ENCODE measurements at places on chromosomes 12 and 14.

DNA sequence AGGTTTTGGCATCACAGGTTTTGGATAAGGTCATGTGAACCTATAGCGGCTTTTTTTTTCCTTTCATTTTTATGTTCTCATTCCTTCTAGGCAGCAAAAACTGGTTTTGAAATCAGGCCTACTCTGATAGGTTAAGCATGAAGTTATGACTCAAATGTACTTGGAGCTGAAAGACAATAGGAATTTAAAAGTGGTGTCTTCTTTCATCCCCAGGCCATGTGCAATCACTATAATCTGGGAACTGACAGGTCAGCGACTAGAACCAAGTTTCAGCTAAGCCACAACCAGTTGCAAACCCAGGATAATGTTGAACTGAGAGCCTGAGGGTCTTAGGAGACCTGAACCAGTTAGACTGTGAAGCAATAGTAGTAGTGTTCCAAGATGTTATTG lies 74.3 kb downstream of the ANO6 start:
- DNase-seq = peak; percentile 85

DNA sequence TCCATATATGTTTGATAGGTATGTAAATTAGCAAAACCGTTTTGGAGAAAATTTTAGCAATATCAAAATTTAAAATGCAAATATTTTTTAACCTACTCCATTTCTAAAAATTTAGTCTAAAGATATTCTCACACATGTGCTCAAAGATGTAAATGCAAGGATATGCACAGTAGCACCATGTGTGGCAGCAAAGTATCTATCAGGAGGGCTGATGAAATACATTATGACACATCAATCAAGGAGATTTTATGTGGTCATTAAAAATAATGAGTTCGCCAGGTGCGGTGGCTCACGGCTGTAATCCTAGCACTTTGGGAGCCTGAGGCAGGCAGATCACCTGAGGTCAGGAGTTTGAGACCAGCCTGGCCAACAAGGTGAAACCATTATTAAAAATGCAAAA lies 8.0 kb upstream of the C1R start:
- DNase-seq = no peak

- DNase-seq = no peak
Observed at GRCh38 chr14:67440513-67440912, 28.5 kb upstream of the PLEK2 start.

GRCh38 chr14:25006961-25007795 lies 42.8 kb downstream of the STXBP6 start:
- peak; percentile 46 for DNase-seq

DNA sequence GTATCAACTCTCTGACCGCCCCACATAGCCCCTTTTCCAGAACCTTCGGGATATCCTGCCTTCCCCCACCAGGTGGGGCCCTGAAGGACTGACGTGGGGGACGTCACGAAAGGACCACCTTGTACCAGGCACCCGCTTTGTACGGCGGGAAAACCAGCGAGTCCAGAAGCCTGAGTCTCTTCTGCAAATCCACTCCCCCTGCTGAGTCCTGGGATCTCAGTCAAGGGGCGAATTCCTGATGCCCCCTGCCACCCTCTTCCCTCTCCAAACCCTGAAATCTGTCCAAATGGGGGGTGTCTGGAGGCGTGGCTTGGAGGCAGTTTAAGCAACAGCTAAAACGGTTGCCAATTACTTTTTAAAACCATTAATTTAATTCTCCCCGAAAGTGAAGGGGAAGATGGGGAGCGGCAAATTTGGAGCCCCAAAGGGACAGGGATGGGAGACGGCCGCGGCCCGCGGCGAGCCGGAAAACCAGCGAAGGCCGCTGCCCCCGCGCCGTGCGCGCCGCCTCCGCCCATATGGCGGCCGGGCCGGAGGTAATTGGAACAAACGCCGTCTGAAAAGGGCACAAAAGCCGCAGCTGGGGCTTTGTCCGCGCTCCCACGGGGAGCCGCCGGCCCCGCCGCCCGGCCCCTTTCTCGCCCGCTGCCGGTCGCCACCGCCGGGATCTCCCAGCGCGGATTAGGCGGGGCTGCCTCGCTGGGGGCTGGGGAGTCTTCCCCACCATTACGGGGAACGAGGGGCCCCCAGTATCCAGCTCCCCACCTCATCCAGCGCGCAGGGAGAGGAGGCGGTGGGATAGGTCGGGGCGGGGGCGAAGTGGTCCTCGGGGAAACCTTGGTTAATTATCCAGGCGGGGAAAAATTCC lies 6.6 kb downstream of the LHX5 start:
- no peak for DNase-seq

GRCh38 chr12:29133680-29134079 lies 15.4 kb upstream of the FAR2 start:
- DNase-seq = no peak

DNA sequence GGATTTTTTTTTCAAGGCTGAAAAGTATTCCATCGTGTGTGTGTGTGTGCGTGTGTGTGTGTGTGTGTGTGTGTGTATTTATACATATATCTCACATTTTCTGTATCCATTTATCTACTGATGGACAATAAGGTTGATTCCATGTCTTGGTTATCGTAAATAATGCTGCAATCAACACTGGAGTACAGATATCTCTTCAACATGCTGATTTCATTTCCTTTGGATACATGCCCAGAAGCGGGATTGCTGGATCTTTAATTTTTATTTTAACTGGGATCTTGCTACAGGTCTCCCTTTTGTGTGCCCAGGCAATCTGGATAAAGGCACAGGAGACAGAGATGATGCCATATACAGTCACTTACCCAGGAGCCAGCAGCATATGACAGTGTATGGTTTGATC lies 338.1 kb downstream of the SOX5 start:
- DNase-seq = no peak

- DNase-seq = peak; percentile 73
Observed at GRCh38 chr12:6069437-6070093, 54.9 kb downstream of the VWF start.

DNA sequence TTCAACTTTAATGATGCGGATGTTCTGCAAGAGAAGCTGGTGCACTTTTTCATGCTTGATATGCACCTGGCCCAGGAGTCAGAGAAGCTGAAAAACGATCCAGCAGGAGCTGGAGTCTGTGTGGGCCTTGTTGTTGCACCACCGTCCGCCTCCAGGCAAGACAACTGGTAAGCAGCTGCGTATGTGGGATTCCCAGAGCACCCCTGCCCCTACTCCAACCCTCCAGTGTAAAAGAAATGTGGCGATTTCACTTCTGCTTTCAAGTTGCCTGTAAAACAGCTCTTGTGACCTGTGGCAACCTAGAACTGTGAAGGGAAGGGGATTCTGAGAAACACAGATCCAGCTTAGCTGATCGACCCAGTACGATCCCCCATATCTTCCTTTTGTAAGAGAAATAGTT lies 154.1 kb upstream of the PELI2 start:
- no peak for DNase-seq

- DNase-seq = no peak
Observed at GRCh38 chr12:31031951-31032335, 41.7 kb upstream of the DDX11 start.

- peak; percentile 41 for DNase-seq
Observed at GRCh38 chr12:106956048-106956578, 406 bp downstream of the TMEM263 start.

DNA sequence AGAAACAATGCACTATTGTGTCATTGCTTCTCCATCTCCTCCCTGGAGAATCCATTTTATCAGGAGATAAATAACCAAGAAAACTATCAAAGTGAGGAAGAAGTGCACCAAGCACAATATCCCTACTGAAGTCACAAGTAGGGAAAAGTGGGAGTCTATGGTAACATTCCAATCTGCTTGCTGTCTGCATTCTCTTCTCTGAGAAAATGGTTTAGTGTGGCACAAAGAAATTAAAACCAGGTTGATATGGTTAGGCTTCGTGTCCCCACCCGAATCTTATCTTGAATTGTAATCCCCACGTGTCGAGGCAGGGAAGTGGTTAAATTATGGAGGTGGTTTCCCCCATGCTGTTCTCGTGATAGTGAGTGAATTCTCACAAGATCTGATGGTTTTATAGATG lies 209.7 kb downstream of the PRKD1 start:
- no peak for DNase-seq

GRCh38 chr14:20413744-20414082 lies 412 bp upstream of the TEP1 start:
- DNase-seq = peak; percentile 9

- DNase-seq = no peak
Observed at GRCh38 chr14:96748362-96748761, 48.8 kb upstream of the VRK1 start.

- DNase-seq = no peak
Observed at GRCh38 chr12:21907948-21908837, 33.0 kb downstream of the ABCC9 start.

DNA sequence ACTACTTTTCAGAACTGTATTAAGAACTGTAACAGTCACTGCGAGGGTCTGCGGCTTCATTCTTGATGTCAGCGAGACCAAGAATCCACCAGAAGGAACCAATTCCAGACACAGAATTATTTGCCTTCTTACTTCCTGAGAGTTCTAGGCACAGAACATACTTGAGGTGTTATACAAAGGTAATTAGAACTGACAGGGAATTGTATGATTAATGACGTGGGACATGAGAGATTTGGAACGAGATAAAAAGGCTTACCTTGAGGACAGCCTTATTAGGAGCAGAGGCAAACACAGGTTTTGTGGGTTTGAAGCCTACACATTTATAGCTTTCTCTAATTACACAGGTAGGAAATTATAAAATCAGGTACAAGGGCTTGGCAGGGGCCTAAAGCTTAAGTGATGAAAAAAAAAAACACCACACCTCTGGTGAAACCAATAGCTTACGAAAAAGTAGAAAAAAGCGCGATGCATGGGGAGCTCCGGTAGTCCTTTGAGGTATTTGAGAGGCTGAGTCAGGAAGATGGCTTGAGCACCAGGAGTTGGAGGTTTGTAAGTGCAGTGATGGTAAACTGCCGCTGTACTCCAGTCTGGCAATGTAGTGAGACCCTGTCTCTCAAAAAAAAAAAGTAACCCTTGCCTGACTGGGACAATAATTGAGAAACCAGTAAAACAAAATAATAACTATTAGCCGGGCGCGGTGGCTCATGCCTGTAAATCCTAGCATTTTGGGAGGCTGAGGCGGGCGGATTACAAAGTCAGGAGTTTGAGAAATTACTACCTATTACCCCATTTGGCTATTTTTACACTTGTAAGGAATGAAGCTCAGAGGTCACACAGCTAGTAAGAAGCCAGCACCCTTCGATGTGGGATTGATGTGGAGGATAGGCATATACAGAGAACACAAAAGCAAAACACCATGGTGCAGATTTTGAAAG lies 795 bp upstream of the ACOT2 start:
- DNase-seq = no peak

GRCh38 chr12:121284551-121285390 lies 11.7 kb downstream of the CAMKK2 start:
- no peak for DNase-seq

DNA sequence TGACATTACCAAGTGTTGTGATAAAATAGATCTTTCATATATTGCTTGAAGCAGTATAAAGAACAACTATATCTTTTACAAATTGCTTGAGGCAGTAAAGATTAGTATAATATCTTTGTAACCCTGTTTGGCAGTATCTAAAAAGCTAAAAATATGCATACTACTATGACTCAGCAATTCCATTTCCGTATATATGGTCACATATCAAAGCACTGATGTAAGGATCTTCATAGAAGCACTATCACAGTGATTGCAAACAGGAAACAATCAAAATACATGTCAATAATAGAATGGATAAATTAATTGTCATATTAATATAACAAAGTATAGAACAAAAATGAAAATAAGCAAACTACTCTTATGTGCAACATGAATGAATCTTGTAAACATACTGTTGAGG lies 158.4 kb upstream of the IGF1 start:
- DNase-seq = no peak

- no peak for DNase-seq
Observed at GRCh38 chr12:1534748-1535147, 59.6 kb downstream of the FBXL14 start.

DNA sequence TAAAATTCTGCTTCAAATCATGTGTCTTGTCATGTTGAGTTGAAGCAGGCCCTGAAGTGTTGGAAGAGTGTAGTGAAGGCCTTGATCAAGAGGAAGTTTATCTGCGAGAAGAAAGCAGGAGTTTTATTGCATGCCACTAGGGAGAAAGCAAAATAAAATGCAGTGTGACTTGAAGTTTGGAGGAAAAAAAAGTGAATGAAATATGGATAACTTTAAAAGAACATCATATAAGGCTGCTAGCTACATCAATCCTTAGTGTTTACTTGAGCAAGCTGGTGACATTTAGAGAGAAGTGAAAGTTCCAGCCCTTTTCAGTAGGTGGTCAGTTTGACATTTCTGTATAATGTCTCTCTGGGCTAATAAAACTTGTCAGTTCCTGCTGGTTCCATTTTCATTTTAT lies 841.1 kb downstream of the TMTC2 start:
- no peak for DNase-seq

DNA sequence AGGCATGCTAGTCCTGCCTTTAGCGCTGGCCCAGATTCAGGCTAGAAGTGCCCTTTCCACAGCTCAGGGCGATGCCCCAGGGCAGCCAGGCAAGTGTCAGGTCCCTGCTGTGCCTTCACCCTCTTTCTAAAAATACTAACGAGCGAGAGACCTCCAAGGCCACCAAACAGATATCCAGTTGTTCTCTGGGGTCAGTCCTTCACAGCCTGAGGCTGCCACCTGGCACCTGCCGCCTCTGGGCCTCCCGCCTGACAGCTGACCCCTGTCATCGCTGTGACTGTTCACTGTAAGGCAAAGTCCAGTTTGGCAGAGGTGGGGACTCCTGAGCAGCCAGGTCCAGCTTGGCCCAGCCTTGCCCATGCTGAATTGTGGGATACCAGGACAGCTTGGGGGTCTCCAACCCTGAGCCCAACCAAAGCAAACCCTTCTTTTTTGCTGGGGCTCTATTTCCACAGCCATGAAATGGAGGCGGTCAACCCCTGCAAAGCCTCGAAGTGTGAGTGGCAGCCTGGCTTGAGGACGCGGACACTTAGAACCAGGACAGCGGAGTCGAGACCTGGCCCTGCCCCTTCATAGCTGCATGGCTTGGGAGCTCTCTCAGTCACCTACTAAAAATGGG lies 79.9 kb downstream of the NINJ2 start:
- DNase-seq = no peak
